ENCODE measurements at places on chromosomes 1 and 21.

DNA sequence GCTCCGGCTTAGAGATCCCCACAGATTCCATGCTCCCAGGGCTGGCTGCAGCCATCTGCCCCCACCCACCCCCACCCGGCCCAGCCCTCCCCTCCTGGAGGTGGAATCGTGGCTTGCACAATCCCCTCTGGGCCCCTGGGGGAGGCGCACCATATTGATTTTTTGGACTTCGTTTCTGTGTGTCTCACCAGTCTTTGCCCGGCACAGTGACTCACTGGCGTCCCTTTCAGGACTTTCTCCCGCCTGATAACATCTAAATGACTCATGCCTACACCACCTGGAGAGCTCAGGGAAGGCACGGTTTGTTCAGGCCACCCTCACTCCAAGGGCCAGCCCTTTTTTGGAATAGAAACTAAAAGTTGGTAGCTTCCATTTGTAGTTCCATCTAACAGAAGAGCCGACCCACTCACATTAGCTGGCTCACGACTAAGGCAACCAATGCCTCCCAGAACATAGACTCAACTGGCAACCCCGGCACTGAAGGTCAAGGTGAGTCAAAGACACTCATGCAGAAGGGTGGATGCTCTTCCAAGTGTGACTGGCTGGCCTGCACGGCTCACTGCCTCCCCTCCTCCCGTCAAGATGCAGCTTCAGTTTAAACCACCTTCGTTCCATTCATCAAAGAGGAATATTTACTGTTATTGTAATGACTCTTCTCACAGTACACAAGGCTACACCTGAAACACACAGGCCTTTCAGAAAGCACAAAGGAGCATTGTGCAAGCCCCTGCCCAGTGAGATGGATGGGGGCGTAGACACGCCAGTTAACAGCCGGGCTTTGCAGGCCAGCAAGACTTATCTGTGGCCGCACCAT lies 18.1 kb upstream of the ETS2 start:
- DNase-seq: no peak

DNA sequence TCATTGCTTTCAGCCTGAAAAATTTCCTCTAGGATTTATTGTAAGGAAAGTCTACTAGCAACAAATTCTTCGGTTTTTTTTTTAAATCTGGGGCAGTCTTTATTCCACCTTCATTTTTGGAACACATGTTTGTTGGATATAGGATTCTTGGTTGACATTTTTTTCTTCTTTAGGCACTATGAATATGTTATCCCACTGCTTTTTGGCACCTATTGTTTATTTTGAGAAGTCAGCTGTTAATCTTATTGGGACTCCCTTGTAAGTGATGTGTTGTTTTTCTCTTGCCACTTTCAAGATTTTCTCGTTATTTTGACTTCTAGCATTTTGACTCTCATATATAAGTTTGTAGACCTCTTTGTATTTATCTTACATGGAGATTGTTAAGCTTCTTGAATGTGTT lies 99.3 kb downstream of the NPHS2 start:
- no peak for DNase-seq

GRCh38 chr1:156995412-156995811 lies 50.1 kb downstream of the ARHGEF11 start:
- DNase-seq: no peak

GRCh38 chr1:68372487-68372886 lies 77.3 kb downstream of the RPE65 start:
- DNase-seq: no peak

DNA sequence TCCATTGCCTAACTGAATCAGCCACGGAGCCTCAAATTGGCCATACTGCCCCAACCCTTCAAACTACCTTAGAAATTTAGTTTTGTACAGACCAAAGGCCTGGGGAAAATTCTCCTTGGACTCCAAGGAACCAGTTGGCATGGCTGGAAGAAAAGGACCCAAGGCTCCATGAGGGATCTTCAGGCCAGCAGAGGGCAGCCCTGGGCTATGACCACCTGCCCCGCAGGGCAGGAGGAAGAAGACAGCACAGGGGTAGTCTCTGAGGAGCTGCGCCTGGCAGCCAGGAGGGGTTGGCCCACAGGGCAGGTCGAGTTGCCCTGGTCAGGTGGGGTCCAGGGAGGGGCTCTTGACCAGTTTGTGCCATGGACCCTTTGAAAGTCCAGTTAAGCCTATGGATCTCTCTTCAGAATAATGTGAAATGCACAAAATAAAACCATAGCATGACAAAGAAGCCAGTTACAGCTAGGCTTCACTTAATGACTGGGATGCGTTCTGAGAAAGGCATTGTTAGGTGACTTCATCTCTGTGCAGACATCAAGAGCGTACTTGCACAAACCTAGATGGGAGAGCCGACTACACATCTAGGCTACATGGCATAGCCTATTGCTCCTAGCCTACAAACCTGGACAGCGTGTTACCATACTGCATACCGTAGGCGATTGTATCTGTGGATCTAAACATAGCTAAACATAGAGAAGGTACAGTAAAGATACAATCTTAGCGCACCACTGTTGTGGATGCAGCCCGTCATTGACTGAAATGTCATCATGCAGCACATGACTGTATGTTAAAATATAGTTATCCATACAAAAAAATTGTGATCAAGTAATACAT lies 26.1 kb downstream of the CACNA1S start:
- DNase-seq: peak; percentile 22

DNA sequence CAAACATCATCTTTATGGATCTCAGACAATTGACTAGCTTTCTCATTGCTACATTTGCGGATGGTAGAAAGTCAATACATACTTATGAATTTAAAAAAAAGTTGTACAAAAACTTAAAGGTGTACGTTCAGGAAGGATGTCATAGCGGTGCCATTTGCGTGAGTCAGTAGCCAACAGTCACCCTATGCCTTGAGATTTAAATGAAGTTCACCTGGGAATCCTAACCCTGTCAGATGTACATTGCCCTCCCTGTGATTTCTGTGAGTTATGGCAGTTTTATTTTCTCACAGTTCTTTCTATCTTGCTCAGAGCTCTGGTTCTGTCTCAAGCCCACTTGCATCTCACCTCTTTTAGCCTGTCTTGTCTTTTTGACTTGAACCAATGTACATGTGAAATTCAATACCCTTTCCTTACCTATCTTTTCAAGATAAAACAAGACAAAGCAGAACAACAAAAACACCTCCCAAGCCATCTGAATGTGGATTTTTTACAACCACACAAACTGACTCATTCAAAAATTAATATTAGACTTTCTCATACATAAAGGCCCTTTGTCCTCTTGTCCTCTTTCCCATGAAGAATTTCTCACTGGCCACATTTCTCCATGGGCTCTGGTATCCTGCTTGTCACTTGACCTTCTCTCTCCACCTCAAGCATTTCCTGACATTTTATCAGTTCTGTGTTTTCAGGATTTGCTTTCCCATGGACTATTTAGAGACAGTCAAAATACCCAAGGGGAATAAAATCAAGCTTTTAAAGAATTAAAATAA lies 25.3 kb upstream of the ZNF697 start:
- DNase-seq: no peak

GRCh38 chr1:207811920-207812720 lies 60.3 kb downstream of the CD46 start:
- DNase-seq: no peak
